HFFc6 (cell line): ENCODE measurements at places on chromosomes 2 and 18. TPM values are rescaled to one million over a fixed set of nuclear protein-coding genes. Genes with fewer than 3 reads are reported as not detected.

- no peak for DNase-seq
Observed at GRCh38 chr2:150963336-150963735, 298.3 kb downstream of the RBM43 start.

C2orf80 gene
- not detected in 3 replicates for total RNA-seq

DNA sequence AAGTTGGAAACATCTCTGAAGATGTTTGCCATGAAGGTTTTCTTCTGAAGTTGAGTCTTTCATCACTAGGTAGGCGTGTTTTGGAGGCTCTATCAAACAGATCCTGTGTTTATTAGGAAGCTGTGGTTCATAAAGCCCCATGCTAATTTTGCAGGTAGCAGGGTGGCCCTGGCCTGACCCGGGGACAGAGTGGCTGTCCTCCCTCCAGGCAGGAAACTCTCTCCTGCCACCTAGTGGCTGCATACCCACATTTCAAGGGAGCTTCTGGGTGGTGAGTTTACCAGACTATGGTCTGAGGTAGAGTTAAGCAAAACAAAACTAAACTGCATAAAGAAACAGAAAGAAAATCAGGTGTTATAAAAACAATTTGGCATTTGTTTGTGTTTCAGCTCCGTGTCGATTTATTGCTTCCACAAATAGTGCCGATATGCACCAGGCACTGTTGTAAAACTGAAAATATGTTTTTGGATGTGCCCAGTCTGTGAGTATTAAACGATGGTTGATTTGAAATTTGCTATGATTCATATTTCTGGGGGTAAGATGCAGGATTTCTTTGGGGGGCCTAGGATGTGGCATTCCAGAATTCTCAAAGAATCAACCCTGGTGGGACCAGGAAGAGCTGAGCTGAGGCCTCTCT lies 26.0 kb upstream of the IL37 start:
- DNase-seq = no peak

GRCh38 chr2:240640939-240641338 lies 15.7 kb downstream of the GPR35 start:
- DNase-seq = no peak

HNMT gene
- 0.37 to 1.7 TPM (median 1.2 TPM) in 3 replicates for total RNA-seq

CAPN13 gene
- total RNA-seq = not detected in 3 replicates

RAB27B gene
- 0.25 to 2.2 TPM (median 1.9 TPM) in 3 replicates for total RNA-seq

- no peak for DNase-seq
Observed at GRCh38 chr18:32899819-32900218, 127.0 kb upstream of the KLHL14 start.

GRCh38 chr2:46416280-46416679 lies 63.1 kb upstream of the TMEM247 start:
- no peak for DNase-seq
